Cortex of kidney (tissue), 1 donor: ENCODE measurements at places on chromosomes 1 and 21.

DNA sequence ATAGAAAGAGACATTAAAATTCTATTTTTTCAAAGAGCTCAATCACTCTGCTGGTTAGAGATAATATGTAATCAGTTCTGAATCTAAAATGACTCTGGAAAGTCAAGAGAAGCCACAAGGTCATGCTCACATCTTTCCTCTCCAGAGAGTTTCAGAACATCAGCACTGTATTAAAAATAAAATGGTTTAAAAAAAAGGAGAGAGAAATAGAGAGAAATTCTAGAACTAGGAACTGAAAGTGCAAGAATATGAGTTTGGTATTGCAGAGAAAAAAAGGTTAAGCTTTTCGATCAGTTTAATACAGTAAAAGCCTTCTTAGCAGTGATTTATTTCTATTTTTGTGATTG, 44.0 kb upstream of the DIPK1A start:
- no peak for DNase-seq

DNA sequence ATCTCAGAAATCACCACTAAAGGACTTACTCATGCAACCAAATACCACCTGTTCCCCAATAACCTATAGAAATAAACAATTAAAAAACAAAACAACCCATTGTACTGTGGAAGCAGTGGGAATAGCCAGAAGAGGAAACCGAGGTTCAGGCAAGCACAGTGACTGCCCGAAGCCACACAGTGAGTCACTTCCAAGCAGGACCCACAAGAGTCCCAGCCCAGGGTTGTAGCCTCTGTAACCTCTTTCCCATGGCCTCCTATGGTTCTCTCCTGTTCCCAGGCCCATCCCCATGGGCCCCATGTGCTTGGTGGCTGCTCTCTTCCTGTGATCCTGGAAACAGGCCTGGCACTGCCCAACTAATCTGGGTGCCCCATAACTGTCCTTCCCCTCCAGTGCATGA, 29.0 kb upstream of the HTR1D start:
- DNase-seq: no peak

GRCh38 chr21:45982092-45982757, 655 bp downstream of the COL6A1 start:
- no peak for DNase-seq

GRCh38 chr1:17310068-17310640, 2.2 kb downstream of the PADI4 start:
- DNase-seq: no peak

GRCh38 chr1:31581821-31582810, 5.8 kb downstream of the TINAGL1 start:
- no peak for DNase-seq

- DNase-seq: no peak
Observed at GRCh38 chr1:213393860-213394259, 342.8 kb downstream of the RPS6KC1 start.

GRCh38 chr1:236029428-236029940, 35.4 kb downstream of the NID1 start:
- no peak for DNase-seq

DNA sequence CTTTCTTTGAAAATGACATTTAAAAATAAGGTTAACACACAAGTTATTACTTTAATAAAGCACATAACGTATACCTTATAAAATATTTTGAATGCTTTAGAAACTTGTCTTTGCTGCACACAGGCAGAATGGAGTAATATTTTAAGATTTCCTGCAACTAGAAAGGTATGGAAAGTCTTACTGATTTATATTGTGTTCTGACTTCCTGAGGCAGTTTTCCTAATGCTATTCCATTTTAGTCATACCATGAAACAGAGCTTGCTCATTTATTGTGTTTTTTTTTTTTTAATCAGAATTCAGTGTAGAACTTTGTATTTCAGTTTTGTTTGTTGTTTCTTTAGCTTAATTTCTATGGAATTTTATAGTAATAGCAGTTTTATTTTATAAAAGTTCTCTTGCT, 60.9 kb upstream of the S1PR1 start:
- no peak for DNase-seq

- DNase-seq: no peak
Observed at GRCh38 chr1:209106861-209107260, 476.7 kb upstream of the CAMK1G start.

GRCh38 chr1:205493241-205494085, 11.0 kb upstream of the CDK18 start:
- DNase-seq: no peak

DNA sequence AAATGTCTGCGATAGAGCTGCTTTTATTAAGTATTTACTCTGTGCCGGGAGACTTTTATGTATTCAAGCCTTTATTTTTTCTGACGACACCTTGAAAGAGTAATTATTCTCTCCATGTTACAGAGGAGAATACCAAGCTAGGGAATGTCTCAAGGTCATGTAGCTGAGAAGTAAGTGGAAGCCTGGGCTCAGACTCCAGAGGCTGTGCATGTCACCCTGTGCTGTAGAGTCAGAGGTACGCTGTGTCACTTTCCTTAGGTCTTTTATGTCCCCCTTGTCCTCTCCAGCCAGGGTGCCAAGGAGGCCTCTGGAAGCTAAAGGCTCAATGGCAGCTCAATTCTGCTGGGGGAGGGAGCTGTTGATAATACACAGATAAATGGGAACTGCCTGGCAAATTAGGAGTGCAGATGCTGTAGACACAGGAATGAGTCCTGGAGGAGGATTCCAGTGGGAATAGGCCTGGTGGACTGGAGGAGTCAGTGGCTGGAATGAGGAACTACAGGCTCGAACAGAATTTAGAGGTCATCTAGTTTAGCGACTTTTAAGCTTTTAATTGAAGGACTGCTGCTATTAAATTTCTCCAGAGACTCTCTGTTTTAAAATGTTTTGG, 9.3 kb upstream of the IL19 start:
- DNase-seq: no peak

DNA sequence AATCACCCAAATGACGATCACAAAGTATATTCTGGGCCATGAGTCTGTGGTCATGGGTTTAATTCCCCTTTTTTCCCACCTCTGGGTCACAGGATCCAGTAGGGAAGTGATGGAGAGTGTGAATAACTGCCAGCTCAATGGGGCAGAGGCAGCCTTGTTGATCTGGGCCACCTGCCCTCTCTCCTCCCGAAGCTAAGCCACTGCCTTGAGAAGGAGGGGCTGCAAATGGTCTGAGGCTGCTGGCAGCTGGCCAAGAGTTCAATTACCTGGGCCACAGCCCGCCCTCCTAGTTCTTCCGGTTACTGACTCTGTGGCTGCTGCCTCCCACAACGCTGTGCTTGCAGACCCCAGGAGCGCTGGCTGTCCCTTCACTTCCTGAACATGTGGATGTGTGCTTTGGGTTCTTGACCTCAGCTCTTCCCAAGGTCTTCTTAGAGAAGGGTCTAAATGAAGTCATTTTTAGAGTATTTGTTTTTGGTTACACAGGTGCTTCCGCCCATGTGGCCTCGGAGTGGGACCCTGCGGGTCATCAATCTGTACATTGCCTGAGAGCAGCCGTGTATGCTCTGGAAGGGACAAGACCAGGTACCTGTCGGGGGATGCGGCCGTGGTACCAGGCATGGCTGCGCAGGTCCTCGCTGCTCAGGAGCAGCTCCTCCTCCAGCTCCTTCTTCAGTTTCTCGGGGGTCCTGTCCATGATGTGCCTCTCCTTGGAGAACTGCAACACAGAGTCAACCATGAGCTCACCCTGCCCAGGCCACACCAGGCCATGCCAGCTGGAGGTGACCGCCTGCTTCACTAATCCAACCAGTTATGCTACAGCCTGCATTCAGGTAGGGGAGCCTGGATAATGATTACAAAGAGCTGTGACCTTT, 89.7 kb downstream of the BCAR3 start:
- DNase-seq: no peak

DNA sequence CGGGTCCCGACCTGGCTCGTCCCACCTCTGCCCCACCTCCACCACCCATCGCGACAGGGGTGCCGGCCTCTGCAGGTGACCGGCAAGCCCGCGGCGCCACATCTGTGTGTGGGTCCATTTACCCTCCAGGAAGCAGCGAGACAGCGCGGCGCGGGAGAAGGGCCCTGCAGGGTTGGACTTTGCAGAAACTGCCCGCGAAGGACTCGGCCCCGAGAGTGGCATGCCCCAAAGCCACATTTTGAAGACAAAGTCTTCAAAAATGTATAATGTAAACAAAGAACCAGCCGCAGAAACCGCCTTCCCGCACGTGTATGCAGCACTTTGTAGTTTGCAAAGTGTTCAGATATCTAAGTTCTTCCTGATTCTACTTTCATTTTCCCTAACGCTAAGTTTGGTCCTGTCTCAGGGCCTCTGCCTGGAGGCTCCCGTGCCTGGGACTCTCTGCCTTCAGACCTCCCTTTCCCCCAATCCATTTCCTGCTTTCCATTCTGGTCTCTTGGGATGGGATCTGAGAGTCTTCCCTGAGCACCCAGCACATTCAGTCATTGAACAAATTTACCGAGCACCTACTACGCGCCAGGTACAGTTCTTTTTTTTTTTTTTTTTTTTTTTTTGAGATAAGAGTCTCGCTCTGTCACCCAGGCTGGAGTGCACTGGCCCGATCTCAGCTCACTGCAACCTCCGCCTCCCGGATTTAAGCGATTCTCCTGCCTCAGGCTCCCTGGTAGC, 524 bp upstream of the TMCO4 start:
- no peak for DNase-seq

GRCh38 chr21:37240978-37241377, 26.2 kb downstream of the VPS26C start:
- DNase-seq: no peak

DNA sequence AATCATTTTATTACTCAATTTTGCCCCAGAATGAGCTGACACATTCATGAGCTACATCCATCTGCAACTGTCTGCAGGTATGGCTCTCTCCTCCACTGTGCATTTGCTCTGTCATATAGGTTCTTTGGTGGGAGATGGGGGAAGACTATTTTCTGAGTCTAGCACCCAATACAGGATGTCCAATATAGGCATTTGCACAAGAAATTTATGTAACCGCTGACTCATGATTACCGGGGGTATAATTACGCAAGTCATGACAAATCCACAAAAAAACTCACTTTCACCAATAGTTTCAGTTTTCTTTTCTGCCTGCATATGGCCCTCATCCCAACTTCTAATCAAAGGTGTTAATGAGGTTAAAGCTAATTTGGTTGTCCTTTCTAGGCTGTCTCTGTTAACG, 17.5 kb upstream of the VSIG8 start:
- no peak for DNase-seq

- DNase-seq: no peak
Observed at GRCh38 chr1:7519181-7519860, 251.8 kb upstream of the VAMP3 start.

GRCh38 chr1:41408691-41409090, 47.5 kb downstream of the FOXO6 start:
- no peak for DNase-seq

DNA sequence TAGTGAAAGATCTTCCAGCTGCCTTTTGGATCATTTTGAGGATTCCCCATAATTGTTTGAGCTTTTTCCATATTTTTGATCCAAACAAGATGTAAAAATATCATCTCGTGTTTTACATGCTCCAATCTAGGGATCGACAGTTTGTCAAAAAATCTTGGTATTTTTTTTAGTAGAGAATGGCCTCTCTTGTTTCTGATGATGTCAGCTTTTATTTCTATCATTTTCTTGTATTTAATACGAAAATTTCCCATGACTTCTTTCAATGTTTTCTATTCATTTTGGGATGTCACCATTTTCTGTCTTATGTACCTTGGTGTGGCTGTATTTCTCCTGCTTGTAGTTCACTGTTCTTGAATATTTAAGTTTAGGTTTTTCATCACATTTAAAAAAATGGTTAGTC, 812.0 kb upstream of the NCAM2 start:
- no peak for DNase-seq

- no peak for DNase-seq
Observed at GRCh38 chr1:232880354-232880753, 70.1 kb upstream of the NTPCR start.

DNA sequence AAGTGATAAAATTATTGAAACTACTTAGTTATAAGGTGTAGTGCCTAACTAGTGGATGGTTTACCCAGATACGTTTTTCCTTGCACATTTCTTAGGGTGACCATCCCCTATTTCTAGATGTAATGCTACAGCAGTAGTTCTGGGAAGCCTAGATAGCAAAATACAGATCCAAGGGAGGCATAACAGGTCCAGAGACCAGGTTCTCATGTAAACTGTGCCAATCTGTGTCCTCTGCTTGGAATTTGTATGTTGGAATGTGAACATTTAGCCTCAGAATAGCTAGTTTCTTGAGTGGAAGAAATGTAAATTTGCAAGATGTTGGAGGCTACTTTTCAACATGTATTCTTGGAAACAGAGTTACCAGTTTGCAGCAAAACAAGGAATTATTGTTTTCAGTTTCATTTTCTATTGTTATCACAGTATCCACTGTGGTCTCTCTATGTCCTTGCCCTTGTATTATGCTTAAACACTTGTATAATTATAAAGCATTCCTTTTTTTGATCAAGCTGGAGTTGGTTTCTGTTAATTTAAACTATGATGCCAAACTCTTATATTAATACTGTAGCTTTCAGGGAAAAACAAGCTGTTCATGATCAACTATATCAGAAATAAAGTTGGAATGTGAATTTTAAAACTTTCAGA, 102.0 kb upstream of the BRINP3 start:
- no peak for DNase-seq

GRCh38 chr1:12087797-12088314, 24.8 kb downstream of the TNFRSF8 start:
- no peak for DNase-seq

- DNase-seq: no peak
Observed at GRCh38 chr1:61655453-61655852, 69.5 kb downstream of the TM2D1 start.

DNA sequence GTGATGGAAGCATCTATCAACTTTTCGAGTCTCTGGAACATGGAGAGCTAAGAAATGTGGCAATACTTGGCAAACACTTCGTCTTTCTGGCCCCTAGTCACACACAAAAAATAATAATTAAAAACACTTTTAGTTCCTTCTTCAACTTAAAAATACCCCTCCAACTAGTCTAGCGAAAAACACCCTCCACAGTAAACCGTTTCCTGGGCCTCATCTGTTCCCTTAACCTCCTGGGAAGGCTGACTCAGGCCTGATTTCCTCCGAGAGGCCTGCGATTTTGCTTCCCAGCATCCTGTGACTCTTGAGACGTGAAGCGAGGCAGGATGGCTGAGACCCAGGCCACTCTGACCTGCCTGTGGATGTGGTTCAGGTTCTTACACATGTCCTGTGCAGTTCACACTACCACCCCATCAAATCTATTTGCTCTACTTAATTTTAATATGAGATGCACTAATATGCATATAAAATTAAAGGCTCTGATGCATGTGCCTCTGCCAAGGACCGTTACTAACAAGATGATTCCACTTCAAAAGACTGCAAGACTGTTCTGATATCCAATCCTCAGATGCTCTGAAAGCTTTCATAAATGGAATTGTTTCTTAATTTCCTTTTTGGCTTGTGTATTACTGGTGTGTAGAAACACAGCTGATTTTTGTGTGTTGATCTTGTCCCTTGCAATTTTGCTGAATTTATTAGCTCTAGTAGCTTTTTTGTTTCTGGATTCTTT, 3.5 kb downstream of the NAV1 start:
- no peak for DNase-seq
